CD4-positive, alpha-beta T cell treated with Interferon alpha-2 for 1 hour (primary cell): ENCODE measurements at places on chromosomes 6 and 20.

- no peak for DNase-seq
Measured at GRCh38 chr6:134458857-134459657, 141.1 kb upstream of the SGK1 start.

- no peak for DNase-seq
Measured at GRCh38 chr6:44235891-44236516, 10.9 kb upstream of the HSP90AB1 start.

GRCh38 chr20:34043025-34043424 lies 49.3 kb downstream of the RALY start:
- DNase-seq = no peak

DNA sequence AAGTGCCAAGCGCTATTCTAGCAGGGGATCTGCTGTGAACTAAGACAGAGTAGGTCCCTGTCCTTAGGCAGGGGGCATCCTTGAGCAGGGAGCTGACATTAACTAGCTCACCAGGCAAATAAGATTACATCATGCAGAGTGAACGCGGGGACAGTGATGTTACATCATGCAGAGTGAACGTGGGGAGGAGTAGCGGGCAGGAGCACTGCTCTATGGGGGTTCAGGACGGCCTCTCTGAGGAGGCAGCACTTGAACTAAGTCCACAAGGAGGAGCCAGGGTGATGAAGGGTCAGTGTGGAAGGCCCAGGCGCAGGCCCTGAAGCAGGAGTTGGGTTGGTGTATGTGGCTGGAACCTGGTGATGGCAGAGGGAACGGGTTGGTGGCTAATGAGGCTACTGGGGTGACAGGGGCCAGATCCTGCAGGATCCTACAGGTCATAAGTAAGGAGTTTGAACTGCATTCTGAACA lies 38.7 kb downstream of the KAT14 start:
- DNase-seq = no peak

- no peak for DNase-seq
Measured at GRCh38 chr20:16224836-16225235, 348.4 kb downstream of the KIF16B start.

- no peak for DNase-seq
Measured at GRCh38 chr6:21742238-21742660, 148.7 kb downstream of the SOX4 start.

- no peak for DNase-seq
Measured at GRCh38 chr6:161274488-161274858, 612 bp upstream of the AGPAT4 start.

DNA sequence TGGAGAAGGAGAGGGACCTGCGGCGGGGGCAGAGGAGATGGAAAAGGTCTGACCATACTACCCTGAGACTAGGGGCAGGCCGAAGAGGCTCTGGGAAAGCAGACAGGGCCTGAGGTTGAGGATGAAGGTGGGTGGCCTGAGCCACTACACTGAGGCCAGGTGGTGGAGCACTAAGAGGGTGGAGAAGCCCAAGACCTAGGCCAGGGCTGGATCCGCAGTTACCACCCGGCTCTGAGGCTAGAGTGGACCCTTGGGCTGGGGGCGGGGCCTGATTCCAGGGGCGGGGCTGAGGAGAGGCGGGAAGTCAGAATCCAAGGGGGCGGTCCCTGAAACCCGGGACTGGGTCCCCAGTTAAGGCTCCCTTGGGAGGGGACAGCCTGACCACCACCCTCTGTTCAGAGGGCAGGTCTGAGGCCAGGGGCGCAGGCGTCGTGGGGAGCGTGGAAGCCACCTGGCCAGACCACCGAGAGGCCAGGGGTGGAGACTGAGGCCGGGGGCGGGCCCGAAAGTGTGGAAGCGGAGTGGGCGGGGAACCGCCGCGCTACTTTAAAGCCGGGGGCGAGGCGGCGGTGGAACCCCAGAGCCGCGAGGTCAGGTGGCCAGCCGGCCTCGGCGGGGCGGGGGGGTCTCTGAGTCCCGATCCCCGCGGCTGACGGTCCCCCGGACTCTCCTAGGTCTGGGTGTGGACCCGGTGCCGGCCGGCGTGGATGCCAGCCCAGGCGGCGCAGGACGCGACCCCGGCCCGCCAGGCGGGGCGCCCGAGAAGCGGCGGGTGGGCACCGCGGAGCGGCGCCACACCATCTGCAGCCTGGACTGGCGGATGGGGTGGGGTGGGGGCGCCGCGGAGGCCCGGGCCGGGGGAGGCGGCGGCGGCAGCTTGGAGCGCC lies 8.3 kb downstream of the CCM2L start:
- peak; percentile 20 for DNase-seq

DNA sequence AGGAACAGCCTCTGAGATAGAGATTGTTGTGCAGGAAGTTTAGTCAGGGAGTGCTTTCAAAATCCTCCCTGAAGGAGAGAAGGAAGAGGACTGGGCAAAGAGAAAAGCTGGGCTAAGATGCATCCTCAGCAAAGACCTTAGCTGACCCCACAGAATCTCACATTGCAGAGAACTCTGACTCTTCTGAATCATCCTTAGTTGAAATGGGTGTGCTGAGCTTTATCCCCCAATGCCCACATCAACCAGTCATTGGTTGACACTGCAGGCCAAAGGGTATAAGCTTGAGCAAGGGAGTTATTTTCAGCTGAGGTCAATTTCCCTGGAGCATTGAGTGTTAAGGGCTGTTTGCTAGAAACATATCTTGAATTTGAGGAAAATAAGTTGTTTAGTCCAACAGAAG lies 732.2 kb downstream of the CBLN4 start:
- no peak for DNase-seq

DNA sequence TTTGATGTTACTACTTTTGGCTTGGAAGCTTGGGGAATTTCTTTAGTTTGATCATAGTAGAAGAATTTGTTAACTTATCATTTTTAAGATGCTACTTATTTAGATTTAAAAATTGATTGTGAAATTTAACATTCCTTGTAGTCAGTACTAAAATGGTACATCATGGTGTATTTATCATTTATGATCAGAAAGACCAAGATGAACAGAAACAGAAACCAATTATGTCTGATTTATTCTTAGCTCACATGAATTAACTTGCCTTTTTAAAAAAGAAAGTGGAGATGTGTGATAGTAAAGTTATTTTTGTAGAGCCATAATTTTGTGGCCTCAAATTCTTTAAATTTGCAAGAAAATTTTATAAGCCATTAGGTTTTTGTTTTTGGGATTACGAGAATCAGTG lies 77.6 kb downstream of the LIN28B start:
- no peak for DNase-seq

DNA sequence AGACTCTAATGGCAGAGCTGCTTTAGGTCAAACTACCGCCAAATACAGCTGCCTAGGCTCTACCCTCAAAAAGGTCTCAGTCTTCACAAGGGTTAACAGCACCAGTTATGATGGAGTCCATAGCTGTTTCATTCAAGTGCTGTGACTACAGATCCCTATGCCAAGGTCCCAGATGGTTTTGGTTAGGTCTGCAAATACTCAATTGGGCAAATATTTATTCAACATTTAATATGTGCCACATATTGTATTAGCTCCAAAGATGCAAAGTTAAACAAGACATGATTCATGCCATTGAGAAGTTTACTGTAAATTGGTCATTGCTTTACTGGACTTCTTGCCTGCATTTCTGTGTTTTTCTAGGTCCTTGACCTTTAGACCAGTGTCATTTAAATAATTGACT lies 55.8 kb upstream of the TFAP2D start:
- DNase-seq = no peak

GRCh38 chr20:37475252-37475651 lies 45.8 kb upstream of the NNAT start:
- DNase-seq = no peak
